Myocyte (in vitro differentiated cells): ENCODE measurements at places on chromosomes 16 and 17.

- no peak for DNase-seq
Measured at GRCh38 chr16:7910116-7910515, 577.5 kb downstream of the RBFOX1 start.

DNA sequence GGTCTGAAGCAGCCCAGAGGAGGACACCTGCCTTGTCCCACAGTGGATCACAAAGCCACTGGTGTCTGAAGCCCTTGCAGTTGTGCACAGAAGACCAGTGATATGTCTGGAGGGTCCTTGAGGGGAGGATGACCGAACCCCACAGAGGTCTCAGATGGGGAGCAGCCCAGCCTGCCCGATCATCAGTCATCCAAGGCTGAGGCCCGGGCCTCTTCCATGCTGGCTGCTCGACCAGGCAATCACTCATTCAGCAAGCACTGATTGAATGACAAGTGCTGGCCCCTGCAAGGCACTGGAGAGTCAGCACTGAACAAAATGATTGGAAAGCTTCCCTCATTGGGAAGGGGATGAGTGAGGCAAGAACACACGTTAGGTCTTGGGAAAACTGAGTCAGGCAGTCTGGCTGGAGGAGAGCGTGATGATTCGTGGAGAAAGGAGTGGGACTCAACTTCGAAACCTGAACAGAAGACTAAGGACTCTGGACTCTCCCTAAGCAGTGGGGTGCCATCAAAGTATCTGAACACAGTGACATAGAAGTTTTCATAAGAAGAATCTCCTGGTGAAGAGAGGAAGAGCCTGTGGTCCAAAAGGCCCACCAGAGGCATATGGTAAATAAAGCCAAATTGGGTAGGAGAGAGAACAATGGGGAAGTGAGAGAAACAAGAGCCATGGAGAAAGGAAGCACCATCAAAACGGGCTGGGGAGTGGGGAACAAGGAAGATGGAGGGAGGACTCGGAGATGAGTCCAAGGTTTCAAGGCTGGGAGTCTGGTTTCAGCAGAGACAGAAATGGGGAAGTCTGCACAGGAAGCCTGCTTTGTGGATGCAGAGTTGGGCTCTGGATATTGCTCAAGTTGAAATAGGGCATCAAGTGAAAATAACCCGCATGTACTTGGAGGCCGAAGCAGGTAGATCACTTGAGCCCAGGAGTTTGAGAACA, 10.2 kb downstream of the PIK3R5 start:
- DNase-seq = no peak

- DNase-seq = no peak
Measured at GRCh38 chr16:14244196-14245010, 173.3 kb downstream of the MRTFB start.

DNA sequence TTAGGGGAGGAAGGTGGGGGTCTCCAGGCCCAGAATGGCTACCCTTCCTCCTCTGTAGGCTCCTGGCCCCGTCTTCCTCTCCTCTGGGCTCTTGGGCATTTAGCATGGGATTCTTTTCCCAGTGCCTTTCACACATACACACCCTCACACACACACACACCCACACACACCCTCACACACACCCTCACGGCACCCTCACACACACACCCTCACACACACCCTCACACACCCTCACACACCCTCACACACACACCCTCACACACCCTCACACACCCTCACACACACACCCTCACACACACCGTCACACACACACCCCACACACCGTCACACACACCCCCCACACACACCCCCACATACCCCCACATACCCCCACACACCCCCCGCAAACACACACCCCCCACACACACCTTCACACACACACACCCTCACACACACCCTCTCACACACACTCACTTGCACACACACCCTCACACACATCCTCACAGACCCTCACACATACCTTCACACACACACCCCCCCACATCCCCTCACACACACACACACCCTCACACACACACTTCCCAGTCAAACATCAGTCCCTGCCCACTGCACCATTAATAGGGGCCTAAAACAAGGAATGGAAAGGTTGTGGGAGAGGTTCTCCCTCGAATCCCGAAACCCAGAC, 845 bp downstream of the SGCA start:
- DNase-seq = no peak

DNA sequence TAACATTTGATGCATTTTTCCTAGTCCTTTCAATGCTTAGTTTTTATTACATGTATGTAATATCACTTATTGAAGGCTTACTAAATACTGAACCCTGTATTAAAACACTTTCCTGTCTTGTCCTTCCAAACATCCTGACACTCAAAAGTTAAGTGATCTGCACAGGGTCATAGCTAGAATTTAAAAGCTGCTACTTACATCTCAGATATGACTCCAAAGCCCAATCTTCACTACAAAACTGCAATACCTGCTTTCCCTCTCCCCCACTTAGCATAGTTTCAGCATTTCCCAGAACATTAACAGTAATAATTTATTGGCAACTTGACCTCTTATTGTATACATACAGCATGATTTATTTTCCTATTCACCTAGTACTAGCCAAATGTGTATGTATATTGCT, 4.3 kb upstream of the TRIM37 start:
- DNase-seq = no peak

DNA sequence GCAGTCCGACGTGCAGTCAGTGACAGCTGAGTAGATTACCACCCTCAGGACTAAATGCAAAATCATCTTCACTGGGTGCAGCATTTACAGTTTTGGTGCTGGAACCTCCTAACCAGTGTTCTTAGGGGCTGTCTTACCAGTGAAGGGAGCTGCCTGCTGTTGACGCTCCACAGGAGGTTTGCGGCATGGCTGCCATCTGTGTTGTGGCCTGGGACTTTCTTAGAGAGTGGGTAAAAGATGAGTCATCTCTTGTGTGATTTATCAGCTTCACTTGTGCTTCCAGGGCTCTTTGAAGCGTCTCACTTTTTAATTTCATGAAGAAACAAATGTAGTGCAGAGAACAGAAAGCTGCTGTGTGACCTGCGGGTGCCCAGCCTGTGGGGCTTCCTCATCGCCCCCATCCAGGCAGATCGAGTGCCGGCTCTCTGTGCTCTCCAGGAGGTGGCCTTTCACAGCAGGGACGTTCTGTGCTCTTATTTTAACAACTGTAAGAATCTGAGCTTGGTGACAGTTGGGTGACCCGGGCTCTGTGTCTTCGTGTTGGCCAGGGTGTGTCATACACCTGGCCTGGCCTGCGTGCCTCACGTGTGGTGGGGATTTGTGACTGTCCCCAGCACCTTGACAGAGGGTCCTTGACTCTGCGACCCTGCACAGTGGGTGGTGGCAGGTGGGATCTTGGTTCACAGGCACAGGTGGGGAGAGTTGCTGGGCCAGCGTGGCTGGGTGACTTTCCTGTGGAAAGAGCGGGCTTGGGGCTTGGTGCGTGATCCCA, 24.3 kb upstream of the ZNF750 start:
- peak; percentile 97 for DNase-seq

GRCh38 chr17:40599468-40599763, 34.1 kb upstream of the CCR7 start:
- DNase-seq = no peak

- DNase-seq = no peak
Measured at GRCh38 chr17:67747681-67748235, 30.0 kb downstream of the NOL11 start.

DNA sequence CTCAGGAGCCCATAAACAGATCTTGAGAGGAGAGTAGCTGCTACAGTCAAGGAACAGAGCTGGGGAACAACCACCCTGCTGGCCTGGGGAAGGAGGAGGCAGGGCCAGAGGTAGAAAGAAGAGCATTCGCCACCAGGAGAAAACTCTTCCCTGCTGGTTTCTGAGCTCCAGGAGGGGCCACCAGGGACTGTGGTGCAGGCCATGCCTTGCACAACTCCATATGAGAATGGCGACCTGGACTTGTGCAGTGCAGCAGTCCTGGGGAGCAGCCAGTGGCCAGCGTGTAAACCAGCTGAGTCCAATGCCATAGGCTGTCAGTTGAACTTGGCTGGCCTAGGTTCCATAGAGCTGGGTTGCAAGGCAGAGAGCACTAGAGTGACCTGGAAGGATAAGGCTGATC, 11.6 kb downstream of the SLC13A2 start:
- no peak for DNase-seq

DNA sequence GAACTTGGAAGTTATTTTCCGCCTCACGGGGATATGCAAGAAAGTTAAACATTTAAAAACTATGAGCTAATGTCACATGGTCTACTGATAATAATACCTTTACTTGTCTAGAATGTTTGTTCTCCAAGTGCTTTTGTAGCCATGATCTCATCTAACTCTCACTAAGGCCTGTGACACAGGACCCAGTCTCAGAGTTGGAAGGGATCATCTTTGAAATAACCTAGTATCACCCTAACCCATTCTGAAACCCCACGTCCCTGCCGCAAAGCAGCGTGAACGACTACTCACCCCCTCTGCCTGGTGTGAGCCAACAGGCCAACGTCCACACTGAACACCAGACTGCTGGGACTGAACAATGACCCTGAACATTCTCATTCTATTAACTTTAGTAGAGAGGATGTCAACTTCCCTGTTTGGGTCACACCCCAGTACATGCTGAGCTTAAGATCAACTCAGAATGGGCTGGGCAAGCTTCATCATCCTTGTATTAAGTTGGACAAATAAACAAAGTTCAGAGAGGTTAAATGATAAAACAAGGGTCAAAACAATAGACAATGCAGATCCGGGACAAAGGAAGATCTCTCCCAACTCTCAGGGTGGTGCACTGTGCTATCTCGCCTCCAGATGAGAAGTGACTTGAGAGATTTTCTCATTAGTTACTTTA, 54.8 kb upstream of the BCAR1 start:
- DNase-seq = no peak

DNA sequence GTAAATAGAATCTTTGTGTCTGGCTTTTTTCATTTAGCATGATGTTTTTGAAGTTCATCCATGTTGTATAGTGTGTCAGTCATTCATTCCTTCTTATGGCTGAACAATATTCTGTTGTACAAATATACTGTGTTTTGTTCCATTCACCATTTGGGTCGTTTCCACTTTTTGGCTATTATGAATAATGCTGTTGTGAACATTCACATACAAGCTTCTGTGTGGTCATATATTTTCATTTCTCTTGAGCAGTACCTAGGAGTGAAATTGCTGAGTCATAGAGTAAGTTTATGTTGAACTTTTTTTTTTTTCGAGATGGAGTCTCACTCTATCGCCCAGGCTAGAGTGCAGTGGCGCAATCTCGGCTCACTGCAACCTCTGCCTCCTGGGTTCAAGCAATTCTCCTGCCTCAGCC, 32.3 kb upstream of the TAOK1 start:
- no peak for DNase-seq

DNA sequence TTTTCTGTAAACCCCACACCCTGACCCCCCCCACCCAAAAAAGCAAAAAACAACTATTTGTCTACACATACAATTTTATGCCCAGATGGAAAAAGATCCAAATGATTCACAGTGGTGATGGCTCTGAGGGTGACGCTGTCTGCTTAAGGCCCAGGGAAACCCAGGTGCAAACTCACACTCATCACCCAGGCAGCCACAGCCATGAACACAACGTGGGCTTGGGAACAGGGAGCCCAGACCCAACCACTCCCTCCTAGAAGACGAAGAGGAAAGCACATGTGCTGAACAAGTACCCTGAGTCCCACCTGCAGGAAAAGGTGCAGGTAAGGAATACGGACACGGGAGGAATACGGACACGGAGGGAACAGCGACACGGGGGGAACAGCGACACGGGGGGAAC, 5.4 kb downstream of the HBQ1 start:
- no peak for DNase-seq

DNA sequence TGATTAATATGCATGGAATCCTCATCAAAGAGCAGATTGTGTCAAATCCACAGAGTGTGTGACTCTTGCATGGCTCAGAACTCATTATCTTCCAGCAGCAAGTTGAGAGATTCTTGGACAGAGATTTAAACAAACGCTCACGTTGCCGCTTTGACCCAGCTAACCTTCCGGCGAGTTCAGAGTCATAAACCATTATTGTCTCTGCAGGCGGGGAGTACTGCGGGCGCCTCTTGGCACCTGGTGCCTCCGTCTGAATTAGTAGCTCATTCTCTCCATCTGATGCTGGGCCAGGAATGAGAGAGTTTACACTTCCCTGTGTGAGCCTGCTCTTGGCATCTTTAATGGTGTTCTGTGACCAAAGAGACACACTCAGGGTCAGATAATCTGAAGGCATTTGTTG, 138.6 kb upstream of the WSCD1 start:
- no peak for DNase-seq

DNA sequence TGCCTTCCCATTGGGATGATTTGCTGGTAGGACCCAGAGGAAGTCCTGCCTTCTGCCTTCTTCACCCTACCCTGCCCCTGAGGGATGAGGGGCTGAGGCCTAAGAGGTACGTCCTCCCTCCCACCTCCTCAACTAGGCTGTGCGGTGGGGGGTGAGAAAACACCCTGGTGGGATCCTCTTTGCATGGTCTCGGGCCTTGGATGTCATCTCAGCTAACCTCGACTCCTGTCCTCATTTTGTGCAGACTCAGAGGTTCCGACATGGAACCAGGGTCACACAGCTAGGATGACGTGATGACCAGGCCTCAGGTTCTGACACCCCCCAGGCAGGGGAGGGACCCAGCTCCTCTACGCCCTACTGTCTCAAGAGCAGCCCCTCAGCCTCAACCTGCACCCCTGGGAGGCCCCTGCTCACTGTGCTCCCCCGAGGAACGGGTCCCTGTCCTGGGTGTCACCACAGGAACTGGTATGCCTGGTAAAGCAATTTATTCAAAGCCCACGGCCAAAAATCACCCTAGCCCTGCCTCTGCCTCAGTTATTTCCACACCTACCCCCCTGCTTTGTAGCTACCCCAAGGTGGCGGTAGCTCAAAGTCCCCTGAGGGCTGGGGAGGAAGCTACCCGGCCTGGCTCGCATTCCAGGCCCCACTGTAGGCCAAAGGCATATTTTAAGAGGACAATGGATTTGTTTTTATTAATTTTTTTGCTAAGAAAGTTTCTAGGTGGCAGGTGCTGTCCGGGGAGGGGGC, 17.5 kb downstream of the UNC13D start:
- no peak for DNase-seq

- DNase-seq = no peak
Measured at GRCh38 chr16:86934581-86935375, 356.4 kb downstream of the FOXL1 start.

GRCh38 chr17:65918500-65918899, 273.4 kb downstream of the CEP112 start:
- DNase-seq = no peak
